ENCODE measurements at places on chromosomes 7 and 10. TPM values are rescaled to one million over a fixed set of nuclear protein-coding genes. Genes with fewer than 3 reads are reported as not detected.

DNA sequence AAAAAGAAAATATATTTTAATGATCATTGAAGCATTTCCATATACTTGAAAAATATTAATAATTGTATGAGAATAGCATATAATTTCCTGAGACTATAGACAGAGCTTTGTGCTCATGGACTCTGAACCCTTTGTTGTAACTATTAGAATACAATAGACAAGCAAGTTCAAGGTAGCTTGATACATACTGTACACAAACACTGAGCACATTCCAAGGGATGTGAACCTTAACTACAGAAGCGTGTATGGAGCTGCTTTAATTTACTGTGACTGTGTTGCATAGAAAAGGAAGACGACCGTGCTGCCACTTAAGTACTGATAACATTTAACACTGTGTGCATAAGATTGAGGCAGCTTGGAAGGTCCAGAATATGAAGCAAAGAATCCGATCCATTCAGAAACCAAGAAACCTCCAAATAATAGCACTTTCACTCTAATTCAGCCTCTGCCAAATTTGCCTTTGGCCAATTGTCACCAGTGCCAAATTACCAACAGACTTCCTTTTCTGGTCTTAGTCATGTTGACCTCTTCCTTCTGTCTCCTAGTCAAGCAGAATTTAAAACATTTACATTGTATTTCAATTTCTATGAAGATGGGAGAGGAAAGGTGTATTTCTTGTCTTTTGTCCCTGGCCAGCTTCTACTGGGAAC lies 566.1 kb upstream of the GALNT17 start:
- DNase-seq: no peak

GRCh38 chr10:85873063-85873462 lies 493.5 kb downstream of the GRID1 start:
- no peak for DNase-seq

DNA sequence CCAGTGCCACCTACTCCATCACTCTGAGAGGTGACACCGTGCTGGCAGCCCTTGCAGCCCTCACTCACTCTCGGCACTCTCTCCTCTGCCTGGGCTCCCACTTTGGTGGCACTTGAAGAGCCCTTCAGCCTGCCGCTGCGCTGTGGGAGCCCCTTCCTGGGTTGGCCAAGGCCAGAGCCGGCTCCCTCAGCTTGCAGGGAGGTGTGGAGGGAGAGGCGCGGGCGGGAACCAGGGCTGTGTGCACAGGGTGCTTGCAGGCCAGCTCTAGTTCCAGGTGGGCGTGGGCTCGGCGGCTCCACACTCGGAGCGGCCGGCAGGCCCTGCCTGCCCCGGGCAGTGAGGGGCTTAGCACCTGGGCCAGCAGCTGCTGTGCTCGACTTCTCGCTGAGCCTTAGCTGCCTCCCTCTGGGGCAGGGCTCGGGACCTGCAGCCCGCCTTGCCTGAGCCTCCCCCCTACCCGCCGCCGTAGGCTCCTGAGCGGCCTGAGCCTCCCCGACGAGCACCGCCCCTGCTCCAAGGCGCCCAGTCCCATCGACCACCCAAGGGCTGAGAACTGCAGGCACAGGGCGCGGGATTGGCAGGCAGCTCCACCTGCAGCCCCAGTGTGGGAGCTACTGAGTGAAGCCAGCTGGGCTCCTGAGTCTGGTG lies 48.7 kb upstream of the SLC35G1 start:
- no peak for DNase-seq

- no peak for DNase-seq
Measured at GRCh38 chr7:117458977-117459583, 20.7 kb upstream of the CFTR start.

DNA sequence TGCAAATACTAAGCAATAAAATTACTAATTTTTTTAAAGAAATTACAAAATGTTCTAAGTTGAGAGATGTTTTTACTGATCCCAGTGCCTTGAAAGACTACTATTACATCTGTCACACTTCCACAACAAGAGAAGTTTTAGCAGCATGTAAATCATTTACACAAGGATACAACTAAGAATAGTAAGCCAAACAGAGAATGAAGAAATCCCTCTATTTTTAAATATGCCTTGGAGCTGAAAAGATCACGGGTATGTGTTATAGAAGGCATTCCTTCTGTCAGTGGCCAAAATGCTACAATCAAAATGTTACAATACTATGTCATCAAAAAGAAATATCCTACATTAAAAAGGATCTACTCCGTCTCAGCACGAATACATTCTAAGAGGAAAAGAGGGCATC lies 52.6 kb downstream of the LARP4B start:
- no peak for DNase-seq

GRCh38 chr10:84114088-84114667 lies 25.1 kb upstream of the GHITM start:
- DNase-seq: no peak

DNA sequence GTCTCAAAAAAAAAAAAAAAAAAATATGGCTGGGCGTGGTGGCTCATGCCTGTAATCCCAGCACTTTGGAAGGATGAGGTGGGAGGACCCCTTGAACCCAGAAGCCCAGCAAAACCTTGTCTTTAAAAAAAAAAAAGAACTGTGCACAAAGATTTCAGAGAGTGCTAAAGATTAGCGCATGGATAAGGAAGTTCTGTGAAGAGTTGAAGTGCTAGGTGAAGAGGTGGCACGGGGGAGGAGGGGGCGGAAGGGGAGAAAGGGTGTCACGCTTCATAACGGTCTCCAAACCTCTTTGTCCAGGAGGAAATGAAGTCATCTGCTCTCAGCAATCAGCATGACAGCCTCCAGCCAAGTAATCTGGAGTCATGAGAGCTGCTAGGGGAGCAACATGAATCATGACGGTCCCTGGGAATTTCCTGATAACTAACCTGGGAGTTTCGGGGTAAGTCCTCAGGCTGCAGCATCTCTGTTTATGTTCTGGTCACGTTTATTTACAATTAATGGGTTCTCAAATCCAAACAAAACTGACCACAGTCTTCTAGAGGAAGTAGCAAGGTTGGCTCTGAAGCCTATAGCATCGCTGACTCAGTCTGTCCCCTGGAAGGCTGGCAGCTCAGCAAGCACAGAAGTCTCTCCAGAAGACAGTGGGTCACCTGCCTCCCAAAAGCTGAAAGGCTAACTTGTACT lies 1.9 kb upstream of the PLAU start:
- peak; percentile 73 for DNase-seq

- no peak for DNase-seq
Measured at GRCh38 chr7:93018716-93019115, 99.1 kb downstream of the SAMD9 start.

DNA sequence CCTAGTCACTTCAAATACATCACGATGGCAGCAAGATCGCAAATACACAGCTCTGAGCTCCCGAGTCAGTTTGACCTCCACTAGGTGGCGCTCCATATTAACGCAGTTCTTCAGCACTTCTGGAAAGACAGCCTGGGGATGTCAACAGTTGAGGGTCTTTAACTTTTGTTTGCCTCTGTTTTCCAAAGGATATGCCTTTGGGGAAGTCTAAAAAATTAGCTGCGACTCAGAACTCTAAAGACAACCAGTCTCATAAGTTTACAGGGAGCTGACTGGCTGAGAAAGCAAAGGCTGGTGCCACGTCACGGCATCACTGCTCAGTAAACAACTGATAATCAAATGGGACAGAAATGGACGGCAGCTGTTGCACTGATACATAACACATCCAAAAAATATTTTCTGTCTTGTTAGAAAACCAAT lies 458.8 kb downstream of the SORCS1 start:
- no peak for DNase-seq

DNA sequence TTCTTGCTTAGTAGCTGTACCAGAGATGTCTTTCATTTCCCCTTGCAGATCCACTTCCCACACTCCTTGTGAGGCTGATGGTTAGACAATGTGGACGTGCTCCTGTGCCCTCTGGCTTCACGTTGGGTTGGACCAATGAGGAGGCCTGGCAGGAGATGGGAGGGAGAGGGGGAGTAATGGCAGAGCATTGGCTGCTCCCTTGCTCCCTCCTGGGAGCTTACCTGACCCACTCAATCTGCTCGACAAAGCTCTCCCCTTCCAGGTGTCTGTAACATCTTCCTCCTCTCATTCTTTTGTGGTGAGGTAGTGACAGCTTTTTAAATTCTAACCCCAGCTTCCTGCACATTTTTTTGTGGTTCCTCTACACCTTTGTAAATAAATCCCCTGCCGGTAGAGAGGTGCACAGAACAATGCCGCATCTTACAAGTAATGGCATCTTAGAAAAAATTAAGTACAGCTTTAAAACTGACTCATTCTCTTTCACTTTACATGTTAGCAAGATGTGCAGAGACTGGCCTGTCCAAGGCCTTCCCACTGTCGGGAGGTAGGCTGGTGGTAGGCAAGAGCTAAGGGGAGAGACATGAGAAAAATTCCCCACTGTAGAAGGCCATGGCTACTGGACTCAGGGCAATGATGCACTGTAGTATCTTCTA lies 134.3 kb downstream of the HTR7 start:
- DNase-seq: no peak

DNA sequence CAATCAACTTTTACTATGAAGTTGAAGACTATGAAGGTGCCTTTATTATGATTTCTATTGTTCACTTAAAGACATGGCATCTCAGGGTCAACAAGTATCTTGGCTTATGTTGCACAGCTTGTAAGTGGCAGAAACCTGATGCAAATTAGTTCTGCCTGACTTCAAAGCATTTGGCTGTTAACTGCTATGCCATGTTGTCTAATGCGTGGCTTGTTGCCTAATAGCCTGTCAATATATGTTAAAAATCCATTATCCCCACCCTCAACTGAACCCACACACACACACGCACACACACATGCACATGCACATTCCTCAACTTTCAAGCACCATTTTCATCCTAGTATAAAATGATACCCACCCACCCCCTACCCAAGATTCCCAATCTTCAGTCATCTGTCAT lies 217.1 kb downstream of the NRG3 start:
- DNase-seq: no peak

- peak; percentile 62 for DNase-seq
Measured at GRCh38 chr10:97726636-97727178, 10.2 kb upstream of the ZFYVE27 start.

- no peak for DNase-seq
Measured at GRCh38 chr10:299969-300368, 164.7 kb downstream of the ZMYND11 start.

DNA sequence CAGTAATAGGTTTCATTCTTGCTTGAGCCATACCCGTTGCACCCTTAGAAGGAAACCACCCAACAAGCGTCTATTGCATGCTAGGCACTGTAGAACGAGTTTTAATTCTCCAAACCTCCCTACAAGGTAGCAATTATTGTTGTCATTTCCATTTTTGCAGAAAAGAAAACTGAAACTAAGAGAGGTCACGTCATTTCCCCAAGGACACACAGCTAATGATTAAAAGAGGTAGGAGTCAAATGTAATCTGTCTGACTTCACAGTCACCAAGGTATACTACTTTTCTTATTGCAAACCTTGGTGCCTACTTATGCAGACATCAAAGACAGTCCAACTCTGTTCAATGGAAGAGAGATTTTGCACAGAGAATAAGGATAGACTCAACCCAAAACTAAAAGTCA lies 49.1 kb upstream of the C1QL3 start:
- no peak for DNase-seq

DNA sequence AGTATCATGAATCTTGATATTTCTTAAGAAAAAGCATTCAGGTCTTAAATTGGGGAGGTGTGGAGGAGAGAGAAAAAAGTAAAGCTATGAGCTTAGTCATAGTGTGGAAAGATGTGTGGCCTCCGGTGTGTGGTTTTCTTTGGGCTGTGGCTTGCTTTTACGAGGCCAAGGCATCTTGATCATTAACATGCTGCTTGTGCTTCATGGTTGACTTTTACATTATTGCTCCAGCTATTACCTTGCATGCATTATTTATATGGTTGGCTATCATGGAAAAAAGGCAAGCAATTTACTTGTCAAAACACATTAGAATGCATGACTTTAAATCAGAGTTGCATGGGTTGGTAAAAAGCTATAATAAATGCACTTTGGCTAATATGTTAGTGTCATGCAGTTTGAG lies 300.7 kb upstream of the ADARB2 start:
- no peak for DNase-seq

- no peak for DNase-seq
Measured at GRCh38 chr7:19275000-19275399, 129.8 kb upstream of the FERD3L start.

DNA sequence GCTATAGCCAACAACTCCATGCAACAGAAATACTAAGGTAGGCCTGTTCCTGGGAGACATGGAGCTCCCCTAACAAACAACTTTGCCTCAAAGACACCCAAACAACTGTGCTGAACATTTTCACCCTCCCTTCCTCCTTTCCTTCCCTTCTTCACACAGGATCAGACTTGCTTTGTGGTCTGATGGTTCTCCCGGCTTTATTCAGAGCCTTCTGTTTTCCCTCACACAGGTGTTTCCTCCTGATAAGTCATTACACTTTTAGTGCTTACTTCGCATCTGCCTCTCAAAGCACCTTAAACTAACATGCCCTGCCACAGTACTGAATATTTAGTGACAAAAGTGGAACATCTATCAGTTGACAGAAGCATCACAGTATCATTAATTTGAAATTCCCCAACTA lies 56.3 kb upstream of the YAE1 start:
- no peak for DNase-seq

GRCh38 chr7:2645274-2645868 lies 13.6 kb downstream of the TTYH3 start:
- DNase-seq: peak; percentile 75

GRCh38 chr7:117675497-117676435 lies 195.9 kb downstream of the CFTR start:
- no peak for DNase-seq

- no peak for DNase-seq
Measured at GRCh38 chr10:4522296-4523000, 303.6 kb upstream of the AKR1E2 start.

- no peak for DNase-seq
Measured at GRCh38 chr7:15922002-15922401, 235.5 kb upstream of the MEOX2 start.

GRCh38 chr7:96359876-96360275 lies 38.0 kb upstream of the SLC25A13 start:
- DNase-seq: no peak

- peak; percentile 76 for DNase-seq
Measured at GRCh38 chr10:33412653-33413361, 78.3 kb upstream of the NRP1 start.

GRCh38 chr7:119720541-119720940 lies 552.4 kb upstream of the KCND2 start:
- no peak for DNase-seq

The TRIM74 gene
- 0.69 TPM for total RNA-seq

The JAKMIP3 gene
- 0.23 TPM for total RNA-seq

The C7orf25 gene
- total RNA-seq: 3.2 TPM

The PCGF5 gene
- 77.7 TPM for total RNA-seq

The UCN3 gene
- total RNA-seq: not detected

The CXCL12 gene
- total RNA-seq: 122 TPM

The NXPH1 gene
- not detected for total RNA-seq

The PAPOLB gene
- 0.26 TPM for total RNA-seq

The NPC1L1 gene
- total RNA-seq: 0.39 TPM

The TMEM243 gene
- total RNA-seq: 37.7 TPM

The ARHGAP22 gene
- total RNA-seq: 19.1 TPM

The STEAP1 gene
- 31.7 TPM for total RNA-seq

The INMT gene
- 83.0 TPM for total RNA-seq

The IQUB gene
- total RNA-seq: 0.39 TPM

All from aorta (tissue), 5 donors.